Right ventricle myocardium inferior (tissue), 1 donor: ENCODE measurements at places on chromosomes 7 and 10. TPM values are rescaled to one million over a fixed set of nuclear protein-coding genes. Genes with fewer than 3 reads are reported as not detected.

The GATA3 gene
- total RNA-seq: 1.3 TPM

The RET gene
- total RNA-seq: 7.7 TPM

The HYAL4 gene
- not detected for total RNA-seq

The SEMA3D gene
- total RNA-seq: 1.6 TPM

The AGAP3 gene
- total RNA-seq: 57.4 TPM

The GIMAP2 gene
- total RNA-seq: 6.2 TPM

The PILRA gene
- 3.8 TPM for total RNA-seq

The GPR15LG gene
- total RNA-seq: not detected

The INA gene
- not detected for total RNA-seq

The STOX1 gene
- 0.41 TPM for total RNA-seq

The CFAP70 gene
- 1.4 TPM for total RNA-seq
